Natural killer cell treated with Interleukin-12 subunit alpha and Interleukin-12 subunit beta and Interleukin-15 and Interleukin-18, amount 100 ng/mL, for 72 hours (primary cell): ENCODE measurements at places on chromosomes 6 and 20. TPM values are rescaled to one million over a fixed set of nuclear protein-coding genes. Genes with fewer than 3 reads are reported as not detected.

Gene TFAP2D
- total RNA-seq, result not detected

Gene ULBP1
- 0.31 TPM for total RNA-seq

DNA sequence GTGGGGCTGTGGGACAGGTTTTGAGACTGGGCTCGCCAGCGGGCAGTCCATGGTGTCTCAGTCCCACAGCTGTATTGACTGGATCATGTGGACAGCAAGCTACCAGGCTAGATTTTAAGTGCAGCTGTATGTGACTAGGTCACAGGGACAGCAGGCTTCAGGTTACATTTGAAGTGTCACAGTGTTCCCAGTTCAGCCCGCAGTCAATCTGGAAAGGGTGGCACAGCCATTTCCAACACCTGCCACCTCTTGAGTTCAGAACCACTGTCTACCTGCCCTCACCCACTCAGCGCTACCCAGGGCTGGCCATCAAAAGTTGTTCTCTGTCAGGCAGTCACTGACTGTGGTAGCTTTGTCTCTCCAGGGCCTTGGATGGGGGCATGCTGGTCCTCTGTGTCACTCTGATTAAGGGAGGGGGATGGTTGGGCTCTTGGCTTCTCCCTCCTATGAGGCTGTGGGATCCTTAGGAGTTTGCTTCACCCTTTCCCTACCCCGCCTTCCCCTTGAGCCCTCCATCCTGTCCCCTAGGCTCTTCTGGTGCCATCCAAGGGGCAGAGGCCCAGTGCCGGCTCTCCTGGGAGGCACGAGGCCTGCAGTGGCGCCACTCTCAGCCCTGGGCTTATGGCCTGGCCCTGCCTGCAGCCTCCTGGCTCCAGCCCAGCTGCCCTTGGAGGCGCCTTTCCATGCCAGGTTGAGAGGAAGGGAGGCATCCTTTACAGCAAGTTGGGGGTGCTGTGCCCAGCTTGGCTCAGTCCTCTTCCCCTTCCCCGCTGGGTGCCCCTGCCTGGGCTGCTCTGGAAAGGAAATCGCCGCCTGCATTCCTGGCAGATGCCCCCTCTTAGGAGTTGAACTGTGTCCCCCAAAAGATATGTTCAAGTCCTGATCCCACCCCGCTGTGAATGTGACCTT lies 44.9 kb downstream of the PNLDC1 start:
- peaks cover 3% of the 10 kb centered on the region for H3K27me3 ChIP-seq
- H3K4me3 ChIP-seq, result no peak overlapping the region
- DNase-seq, result no peak
- no peak overlapping the region for H3K27ac ChIP-seq
- no peaks in the 10 kb centered on the region for H3K4me1 ChIP-seq

DNA sequence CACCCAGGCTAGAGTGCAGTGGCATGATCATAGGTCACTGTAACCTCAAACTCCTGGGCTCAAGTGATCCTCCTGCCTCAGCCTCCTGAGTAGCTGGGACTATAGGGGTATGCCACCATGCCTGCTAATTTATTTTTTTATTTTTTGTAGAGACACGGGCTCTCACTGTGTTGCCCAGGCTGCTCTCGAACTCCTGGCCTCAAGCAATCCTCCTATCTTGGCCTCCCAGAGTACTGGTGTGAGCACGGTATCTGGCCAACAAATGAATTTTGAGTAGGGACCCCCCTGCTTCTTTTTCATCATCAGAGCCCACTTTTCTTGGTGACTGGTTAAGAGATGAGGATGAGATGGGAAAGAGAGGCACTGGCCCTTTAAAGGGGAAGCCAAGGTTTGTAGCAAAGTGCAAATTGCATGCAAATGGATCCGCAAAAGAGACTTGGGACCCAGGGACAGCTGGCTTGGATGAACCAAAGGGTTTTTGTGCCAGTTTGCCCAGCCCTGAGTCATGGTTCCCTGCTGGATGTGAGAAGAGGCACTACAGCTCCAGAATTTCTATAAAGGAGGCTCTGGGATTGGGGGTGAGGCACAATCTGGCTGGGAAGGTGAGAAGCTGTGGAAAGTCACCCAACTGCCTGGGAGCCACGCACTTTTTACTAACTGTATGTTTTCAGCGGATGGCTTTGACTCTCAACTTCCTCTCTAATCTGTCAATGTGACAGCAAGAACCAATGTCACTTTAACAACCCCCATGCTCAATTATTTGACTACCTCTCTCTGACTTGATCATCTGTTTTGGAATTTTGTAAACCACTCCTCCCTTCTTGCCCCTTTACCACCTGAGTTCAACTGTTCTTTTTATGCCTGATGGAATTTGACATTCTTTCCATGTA lies 58.7 kb upstream of the RNF24 start:
- no peak overlapping the region for H3K4me3 ChIP-seq
- H3K27ac ChIP-seq, result peak overlapping the region; percentile 43
- no peaks in the 10 kb centered on the region for H3K36me3 ChIP-seq
- H3K27me3 ChIP-seq, result peaks cover 23% of the 10 kb centered on the region
- peaks cover 4% of the 10 kb centered on the region for H3K4me1 ChIP-seq

DNA sequence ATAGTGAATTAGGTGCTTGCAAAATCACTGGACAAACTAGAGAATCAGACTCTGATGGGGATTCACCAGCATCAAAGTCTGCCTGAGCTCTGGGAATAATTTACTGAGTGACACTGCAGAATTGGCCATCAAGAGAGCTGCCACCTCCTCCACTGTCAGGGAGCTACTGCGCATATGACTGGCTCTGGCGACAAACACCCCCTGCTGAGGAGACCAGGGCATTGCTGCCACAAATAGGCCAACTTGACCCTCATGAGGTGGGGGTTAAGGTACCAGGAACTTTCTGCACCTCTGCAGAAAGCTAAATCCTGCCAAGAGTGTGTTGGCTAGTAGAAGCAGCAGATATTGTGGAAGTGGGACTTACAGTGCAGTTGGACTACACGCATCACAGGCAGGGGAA lies 88.0 kb downstream of the CDS2 start:
- no peaks in the 10 kb centered on the region for H3K4me1 ChIP-seq
- DNase-seq, result no peak
- H3K36me3 ChIP-seq, result no peaks in the 10 kb centered on the region
- no peaks in the 10 kb centered on the region for H3K27me3 ChIP-seq

- no peak overlapping the region for H3K27ac ChIP-seq
- H3K4me3 ChIP-seq, result no peak overlapping the region
- no peaks in the 10 kb centered on the region for H3K4me1 ChIP-seq
These were observed 167.4 kb upstream of the LRFN2 start for GRCh38 chr6:40754461-40755045.

GRCh38 chr6:148565930-148566663 lies 180.7 kb upstream of the UST start:
- peak overlapping the region; percentile 34 for H3K4me3 ChIP-seq
- peaks cover 36% of the 10 kb centered on the region for H3K27me3 ChIP-seq
- peaks cover 29% of the 10 kb centered on the region for H3K4me1 ChIP-seq
- no peak overlapping the region for H3K27ac ChIP-seq
- peaks cover 4% of the 10 kb centered on the region for H3K36me3 ChIP-seq

DNA sequence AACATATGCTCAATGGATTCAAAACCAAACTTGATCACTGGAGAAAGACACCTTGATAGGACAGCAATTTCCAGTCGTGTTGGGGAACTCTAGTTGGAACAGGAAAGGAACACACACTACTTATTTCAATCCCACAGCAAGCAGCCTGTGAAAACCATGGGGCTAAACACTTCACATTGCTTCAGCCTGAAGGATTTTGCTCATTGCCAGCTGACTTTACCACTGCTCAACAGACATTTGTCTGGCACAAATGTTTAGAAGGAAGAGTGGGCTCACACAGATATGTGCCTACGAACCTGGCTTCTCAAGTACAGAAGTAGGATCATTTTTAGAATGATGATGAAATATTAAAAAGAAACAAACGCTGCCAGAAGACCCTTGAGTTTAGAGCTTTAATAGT lies 598.1 kb downstream of the PHF3 start:
- no peak overlapping the region for H3K4me3 ChIP-seq
- no peak for DNase-seq
- H3K4me1 ChIP-seq, result no peaks in the 10 kb centered on the region
- no peaks in the 10 kb centered on the region for H3K27me3 ChIP-seq
- H3K36me3 ChIP-seq, result no peaks in the 10 kb centered on the region
